ENCODE measurements at places on chromosomes 4 and X.

- peak overlapping the region; percentile 69 for H3K27ac ChIP-seq
- no peaks in the 10 kb centered on the region for H3K4me1 ChIP-seq
- H3K4me3 ChIP-seq: peak overlapping the region; percentile 68
- no peaks in the 10 kb centered on the region for H3K36me3 ChIP-seq
Observed at GRCh38 chr4:54092405-54093323, 7.3 kb upstream of the GSX2 start.

- H3K4me1 ChIP-seq: no peaks in the 10 kb centered on the region
- H3K27ac ChIP-seq: no peak overlapping the region
- H3K27me3 ChIP-seq: peaks cover 3% of the 10 kb centered on the region
- H3K4me3 ChIP-seq: no peak overlapping the region
Observed at GRCh38 chrX:33126469-33126868, 84.9 kb downstream of the DMD start.

GRCh38 chr4:163654621-163655020, 160.1 kb downstream of the TMA16 start:
- no peak overlapping the region for H3K27ac ChIP-seq
- no peaks in the 10 kb centered on the region for H3K4me1 ChIP-seq
- no peak overlapping the region for H3K4me3 ChIP-seq
- no peaks in the 10 kb centered on the region for H3K27me3 ChIP-seq
- no peak for DNase-seq

DNA sequence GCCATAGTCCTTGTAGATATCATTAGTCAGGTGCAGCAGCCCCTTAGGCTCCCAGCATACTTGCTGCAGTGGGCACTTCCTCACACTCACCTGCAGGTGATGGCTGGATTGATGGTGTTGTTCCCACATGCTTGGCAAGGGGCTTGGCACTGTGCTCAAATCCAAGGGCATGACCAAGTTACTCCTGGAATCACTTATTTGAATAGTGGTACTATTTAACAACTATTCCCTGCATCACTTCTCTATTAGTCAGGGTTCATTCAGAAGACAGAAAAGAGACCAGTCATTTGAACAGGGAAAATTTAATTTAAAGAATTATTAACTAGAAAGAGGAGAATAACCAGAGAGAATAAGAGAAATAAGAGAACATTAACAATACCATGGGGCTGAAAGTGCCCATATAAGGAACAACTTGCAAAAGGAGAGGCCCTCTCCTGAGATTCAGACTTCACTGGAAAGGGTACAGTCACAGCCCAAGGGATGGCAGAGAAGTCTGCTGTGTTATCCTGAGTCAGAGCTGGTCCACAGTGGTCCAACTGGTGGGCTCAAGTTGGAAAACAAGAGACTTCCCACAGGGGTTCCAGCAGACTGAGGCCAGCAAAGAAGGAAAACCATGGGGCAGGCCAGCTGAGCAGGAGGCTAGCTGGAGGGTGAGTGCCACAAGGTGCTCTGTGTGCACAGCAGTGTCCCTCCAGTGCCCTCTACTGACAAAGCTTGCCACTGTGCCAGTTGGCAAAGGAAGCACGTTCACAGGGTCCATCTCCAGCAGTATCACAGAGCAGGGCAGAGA, 9.8 kb downstream of the SPP1 start:
- no peak for DNase-seq
- no peak overlapping the region for H3K4me3 ChIP-seq
- no peaks in the 10 kb centered on the region for H3K27me3 ChIP-seq
- H3K4me1 ChIP-seq: no peaks in the 10 kb centered on the region

- no peak overlapping the region for H3K4me3 ChIP-seq
- H3K36me3 ChIP-seq: peaks cover 12% of the 10 kb centered on the region
- DNase-seq: no peak
- no peak overlapping the region for H3K27ac ChIP-seq
- H3K27me3 ChIP-seq: no peaks in the 10 kb centered on the region
- H3K4me1 ChIP-seq: peaks cover 10% of the 10 kb centered on the region
Observed at GRCh38 chr4:76755756-76756155, 142.2 kb downstream of the SOWAHB start.

GRCh38 chrX:34218063-34218462, 85.9 kb upstream of the FAM47A start:
- H3K36me3 ChIP-seq: no peaks in the 10 kb centered on the region
- H3K4me1 ChIP-seq: no peaks in the 10 kb centered on the region
- no peak for DNase-seq
- H3K27me3 ChIP-seq: no peaks in the 10 kb centered on the region

- H3K27ac ChIP-seq: no peak overlapping the region
- peak; percentile 62 for DNase-seq
- no peak overlapping the region for H3K4me3 ChIP-seq
- no peaks in the 10 kb centered on the region for H3K36me3 ChIP-seq
- H3K27me3 ChIP-seq: no peaks in the 10 kb centered on the region
Observed at GRCh38 chr4:183758061-183758757, 99.1 kb downstream of the TRAPPC11 start.

DNA sequence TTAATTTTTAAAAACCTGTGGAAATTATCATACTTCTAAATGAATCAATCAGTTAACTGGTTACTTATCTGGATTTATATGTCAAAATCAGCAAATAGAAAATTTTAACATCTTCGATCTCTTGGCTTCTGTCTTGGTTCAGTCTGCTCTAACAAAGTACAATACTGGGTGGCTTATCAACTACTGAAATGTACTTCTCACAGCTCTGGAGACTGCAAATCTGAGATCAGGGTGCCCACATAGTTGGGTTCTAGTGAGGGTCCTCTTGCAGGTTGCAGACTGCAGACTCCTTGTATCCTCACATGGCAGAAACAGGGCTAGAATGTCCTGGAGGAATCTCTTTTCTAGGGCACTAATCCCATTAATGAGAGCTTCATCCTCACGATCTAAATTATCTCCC, 1851.6 kb upstream of the TENM3 start:
- H3K36me3 ChIP-seq: no peaks in the 10 kb centered on the region
- no peak overlapping the region for H3K4me3 ChIP-seq
- no peaks in the 10 kb centered on the region for H3K27me3 ChIP-seq
- H3K27ac ChIP-seq: no peak overlapping the region
- no peak for DNase-seq

DNA sequence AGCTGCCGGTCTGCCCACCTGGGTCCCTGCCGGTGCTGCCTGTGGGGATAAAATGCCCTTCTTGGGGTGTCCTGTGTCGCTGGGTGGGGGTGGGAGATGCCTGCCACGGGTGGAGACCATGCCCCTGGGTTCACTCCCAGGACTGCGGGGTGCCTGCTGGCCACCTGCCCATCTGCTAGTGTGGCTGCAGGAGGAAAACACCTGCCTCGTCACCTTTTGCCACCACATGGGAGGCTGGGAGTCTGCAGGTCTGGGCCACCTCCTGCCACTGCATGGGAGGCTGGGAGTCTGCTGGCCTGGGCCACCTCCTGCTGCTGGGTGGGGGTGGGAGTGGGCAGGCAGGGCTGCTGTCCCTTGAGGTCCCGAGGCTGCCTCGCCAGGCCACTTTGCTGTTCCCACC, 58.8 kb upstream of the AFAP1 start:
- no peaks in the 10 kb centered on the region for H3K27me3 ChIP-seq
- H3K36me3 ChIP-seq: no peaks in the 10 kb centered on the region
- no peaks in the 10 kb centered on the region for H3K4me1 ChIP-seq
- no peak overlapping the region for H3K27ac ChIP-seq
- no peak for DNase-seq

GRCh38 chr4:173752610-173753230, 222.7 kb upstream of the HAND2 start:
- no peak overlapping the region for H3K4me3 ChIP-seq
- no peak overlapping the region for H3K27ac ChIP-seq
- H3K36me3 ChIP-seq: no peaks in the 10 kb centered on the region
- no peaks in the 10 kb centered on the region for H3K4me1 ChIP-seq

DNA sequence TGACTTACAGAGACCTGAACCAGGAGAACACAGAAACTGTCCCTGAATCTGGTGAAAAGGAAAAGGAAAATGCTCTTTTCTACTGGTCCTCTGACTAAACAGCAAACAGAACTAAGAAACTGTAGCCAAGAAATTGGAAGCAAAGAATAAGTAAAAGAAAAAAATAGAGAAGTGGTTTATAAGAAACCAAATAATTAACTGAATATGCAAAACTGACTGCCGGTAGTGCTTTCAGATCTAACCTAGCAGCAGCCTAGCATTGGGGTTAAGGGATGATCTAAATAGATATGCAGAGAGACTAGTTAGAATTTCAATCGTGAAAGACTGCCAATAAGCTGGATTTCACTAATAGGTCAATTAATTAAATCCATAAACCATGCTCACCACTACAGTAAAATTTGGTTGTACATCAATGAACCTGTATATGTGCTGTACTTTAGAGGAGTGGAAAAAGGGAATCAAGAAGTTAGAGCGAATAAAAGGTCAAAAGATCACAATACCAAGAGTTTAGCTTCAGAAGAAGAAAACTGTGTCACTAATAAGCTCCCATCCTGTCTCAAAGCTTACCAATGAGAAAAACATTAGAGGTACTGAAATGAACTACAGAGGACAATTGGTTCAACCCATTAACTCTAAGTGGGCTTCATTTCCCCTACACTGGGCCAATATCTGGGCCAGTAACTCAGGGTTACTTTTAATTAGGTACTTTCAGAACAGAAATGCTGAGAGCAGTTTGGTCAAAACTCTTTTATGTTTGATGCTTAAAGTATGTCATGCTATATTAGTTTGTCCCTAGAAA, 53.6 kb downstream of the KLHL13 start:
- H3K36me3 ChIP-seq: no peaks in the 10 kb centered on the region
- no peak for DNase-seq
- H3K4me3 ChIP-seq: no peak overlapping the region
- no peaks in the 10 kb centered on the region for H3K4me1 ChIP-seq
- H3K27me3 ChIP-seq: no peaks in the 10 kb centered on the region
- H3K27ac ChIP-seq: no peak overlapping the region

DNA sequence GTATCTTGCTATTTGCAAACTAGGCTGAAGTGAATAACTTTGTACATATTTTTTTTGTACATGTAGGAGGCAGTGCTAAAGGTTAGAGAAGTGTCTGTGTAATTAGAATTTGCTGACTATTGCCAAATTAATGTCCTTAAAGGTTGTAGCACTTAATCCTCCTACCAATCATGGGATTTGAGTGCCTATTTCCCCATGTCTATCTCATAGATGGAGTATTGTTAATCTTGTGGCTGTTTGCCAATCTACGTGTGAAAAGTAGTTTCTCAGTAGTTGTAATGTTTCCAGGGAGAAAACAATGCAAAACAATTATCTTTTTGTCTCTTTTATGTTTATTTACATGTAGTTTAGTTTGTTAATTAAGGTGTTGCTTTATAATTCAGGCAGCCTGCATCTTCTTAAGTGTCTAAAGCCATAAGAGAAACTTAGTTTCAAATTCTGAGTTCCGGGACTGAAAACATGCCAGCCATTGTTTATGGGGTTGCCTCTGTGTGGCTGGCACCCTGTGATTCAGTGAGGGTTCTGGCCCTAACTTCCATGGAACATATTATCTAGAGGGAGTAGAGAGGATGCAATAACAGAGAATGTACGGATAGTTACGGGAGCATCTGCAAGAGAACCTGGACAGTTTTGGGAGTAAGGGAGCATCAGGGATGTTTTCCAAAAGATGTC, 142.4 kb downstream of the KLHL8 start:
- DNase-seq: no peak
- no peak overlapping the region for H3K4me3 ChIP-seq
- H3K27me3 ChIP-seq: no peaks in the 10 kb centered on the region
- peak overlapping the region; percentile 77 for H3K27ac ChIP-seq
- H3K4me1 ChIP-seq: no peaks in the 10 kb centered on the region
- no peaks in the 10 kb centered on the region for H3K36me3 ChIP-seq

DNA sequence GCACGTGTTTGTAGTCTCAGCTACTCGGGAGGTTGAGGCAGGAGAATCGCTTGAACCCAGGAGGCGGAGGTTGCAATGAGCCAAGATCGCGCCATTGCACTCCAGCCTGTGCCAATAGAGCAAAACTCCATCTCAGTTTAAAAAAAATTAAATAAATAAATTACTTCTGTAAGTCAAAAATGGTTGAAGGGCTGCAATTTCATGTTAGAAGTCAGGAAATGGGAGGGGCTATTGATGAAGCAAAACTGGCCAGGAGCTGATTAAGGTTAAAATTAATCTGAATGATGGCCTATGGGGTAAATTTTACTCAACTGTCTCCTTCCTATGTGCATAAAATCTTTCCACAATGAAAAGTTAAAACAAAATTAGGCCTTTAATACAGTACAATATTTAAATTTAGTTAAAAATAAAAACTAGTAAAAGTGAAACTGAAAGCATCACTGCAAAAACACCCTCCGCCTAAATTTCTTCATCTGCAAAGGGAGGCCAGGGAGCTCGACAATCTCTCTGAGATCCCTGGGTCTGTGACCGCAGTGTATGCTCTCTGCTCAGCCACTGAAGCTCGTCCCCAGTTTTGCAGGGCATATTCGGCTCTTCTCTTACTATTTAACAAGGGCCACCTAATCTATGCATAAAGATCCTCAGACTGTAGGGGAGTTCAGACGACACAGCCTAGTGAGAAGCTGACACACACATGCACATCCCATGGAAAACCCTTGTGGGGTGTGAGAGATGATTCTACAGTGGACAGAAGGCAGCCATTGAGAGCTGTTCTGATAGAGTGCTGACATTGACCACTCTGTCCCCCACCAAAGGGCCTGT, 57.2 kb downstream of the IRF2 start:
- H3K36me3 ChIP-seq: no peaks in the 10 kb centered on the region
- H3K27me3 ChIP-seq: no peaks in the 10 kb centered on the region
- H3K27ac ChIP-seq: peak overlapping the region; percentile 80
- H3K4me1 ChIP-seq: peaks cover 5% of the 10 kb centered on the region
- peak overlapping the region; percentile 56 for H3K4me3 ChIP-seq

DNA sequence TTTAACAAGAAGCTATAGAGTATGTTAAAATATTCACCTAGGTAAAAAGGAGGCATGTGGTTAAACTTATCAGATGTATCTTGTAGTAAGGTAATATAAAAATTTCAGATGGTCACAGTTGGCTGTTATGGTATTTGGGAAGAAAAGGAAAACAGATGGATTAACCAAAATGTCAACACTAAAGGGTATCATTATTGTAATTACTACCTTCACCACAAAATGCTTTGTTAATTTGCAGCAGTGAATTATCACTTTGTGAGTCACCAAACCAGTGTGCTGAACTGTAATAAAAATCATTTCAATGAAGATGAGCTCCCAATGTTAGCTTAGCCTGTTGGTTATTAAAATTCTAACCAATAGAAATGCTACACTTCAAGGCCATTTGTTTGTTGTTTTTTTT, 233.9 kb downstream of the RPA4 start:
- H3K36me3 ChIP-seq: no peaks in the 10 kb centered on the region
- H3K4me3 ChIP-seq: no peak overlapping the region
- H3K4me1 ChIP-seq: no peaks in the 10 kb centered on the region
- DNase-seq: no peak
- H3K27me3 ChIP-seq: no peaks in the 10 kb centered on the region

- no peaks in the 10 kb centered on the region for H3K36me3 ChIP-seq
- no peaks in the 10 kb centered on the region for H3K4me1 ChIP-seq
- no peak for DNase-seq
- H3K27ac ChIP-seq: no peak overlapping the region
Observed at GRCh38 chrX:85419293-85419692, 39.8 kb upstream of the POF1B start.

- no peaks in the 10 kb centered on the region for H3K4me1 ChIP-seq
- no peak overlapping the region for H3K4me3 ChIP-seq
- no peaks in the 10 kb centered on the region for H3K36me3 ChIP-seq
- H3K27ac ChIP-seq: peak overlapping the region; percentile 29
- H3K27me3 ChIP-seq: no peaks in the 10 kb centered on the region
Observed at GRCh38 chr4:173415092-173415491, 16.2 kb upstream of the SCRG1 start.

- no peak overlapping the region for H3K27ac ChIP-seq
- H3K4me1 ChIP-seq: no peaks in the 10 kb centered on the region
- H3K36me3 ChIP-seq: no peaks in the 10 kb centered on the region
- no peak overlapping the region for H3K4me3 ChIP-seq
Observed at GRCh38 chrX:69145714-69146113, 19.5 kb downstream of the PJA1 start.
